ENCODE measurements at places on chromosomes 11 and 22.
A peak's percentile ranks its signal among the peaks of the same experiment; 100 is the strongest.

GRCh38 chr11:1006762-1007161 is 29.8 kb downstream of the MUC6 start:
- DNase-seq: no peak

- DNase-seq: no peak
Measured at GRCh38 chr11:107682572-107682971, 29.3 kb downstream of the SLN start.

- DNase-seq: no peak
Measured at GRCh38 chr11:97345032-97345431, 955.2 kb downstream of the JRKL start.

DNA sequence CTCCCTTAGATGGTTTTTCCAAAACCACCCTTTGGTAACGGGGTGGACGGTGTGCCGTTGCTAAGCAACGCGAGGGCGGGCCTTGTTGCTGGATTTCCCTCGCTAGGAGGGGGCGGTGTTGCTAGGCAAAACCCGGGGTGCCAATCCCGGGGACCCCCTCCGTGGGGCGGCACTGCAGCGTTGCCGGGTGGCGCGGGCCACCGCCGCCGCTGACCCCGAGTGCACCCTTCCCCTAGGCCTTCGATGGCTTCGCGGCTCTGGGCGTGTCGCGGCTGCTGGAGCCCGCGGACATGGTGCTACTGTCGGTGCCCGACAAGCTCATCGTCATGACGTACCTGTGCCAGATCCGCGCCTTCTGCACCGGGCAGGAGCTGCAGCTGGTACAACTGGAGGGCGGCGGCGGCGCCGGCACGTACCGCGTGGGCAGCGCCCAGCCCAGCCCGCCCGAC is 8.9 kb downstream of the EHBP1L1 start:
- DNase-seq: no peak

GRCh38 chr22:29860006-29860766 is 22.1 kb upstream of the ASCC2 start:
- DNase-seq: no peak

DNA sequence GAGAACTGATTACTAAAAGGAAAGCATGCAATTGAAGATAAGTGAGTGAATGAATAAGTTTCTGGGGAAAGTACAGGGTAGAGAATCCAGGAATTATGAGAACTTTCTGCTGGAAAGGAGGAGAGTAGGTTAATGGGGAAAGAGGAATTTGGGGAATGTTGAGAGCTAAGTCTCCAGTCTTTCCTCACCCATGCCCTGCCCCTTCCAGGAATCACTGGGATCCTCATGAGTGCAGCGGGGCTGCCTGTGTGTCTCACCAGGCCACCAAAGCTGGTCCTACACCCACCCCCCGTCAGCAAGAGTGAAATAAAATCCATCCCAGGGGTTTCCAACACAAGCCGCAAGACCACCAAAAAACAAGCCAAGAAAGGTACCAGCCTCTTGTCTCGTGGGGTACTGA is 17.0 kb downstream of the DTX4 start:
- no peak for DNase-seq

DNA sequence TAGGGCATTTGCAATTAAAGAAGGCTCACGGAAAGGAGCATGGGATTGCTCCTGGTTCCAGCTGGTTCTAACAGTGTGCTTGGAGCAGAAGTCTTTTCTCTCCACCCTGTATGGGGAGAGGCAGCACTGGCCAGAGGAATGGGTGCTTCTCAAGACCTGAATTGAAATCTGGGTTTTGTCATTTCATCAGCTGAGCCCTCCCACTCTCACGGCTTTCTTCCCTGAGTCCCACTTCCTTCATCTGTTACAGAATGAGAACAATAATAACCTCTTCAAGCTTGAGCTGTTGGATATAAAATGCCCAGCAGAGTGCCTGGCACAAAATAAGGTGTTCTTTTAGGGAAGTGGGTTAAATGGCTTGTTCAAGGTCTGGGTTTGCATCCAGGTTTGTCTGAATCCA is 17.2 kb downstream of the CNTF start:
- no peak for DNase-seq

DNA sequence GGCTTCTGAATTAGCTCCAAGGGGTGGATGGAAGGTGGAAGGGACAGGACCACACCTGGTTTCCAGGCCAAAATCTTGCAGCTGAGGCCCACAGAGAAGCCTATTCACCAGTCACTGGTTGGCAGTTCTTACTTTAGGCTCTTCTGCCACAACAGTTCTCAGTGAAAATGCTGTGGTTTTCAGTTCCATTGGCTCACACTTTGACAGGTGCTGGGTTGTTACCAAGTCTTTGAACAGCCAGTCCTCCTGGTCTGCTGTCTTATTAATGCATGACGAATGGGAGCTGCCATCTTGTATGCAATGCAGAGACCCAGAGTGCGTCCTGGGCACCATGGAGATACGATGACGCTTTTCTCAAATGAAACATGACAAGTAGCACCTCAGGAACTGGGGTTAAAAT is 232.0 kb upstream of the ZBED5 start:
- no peak for DNase-seq

- no peak for DNase-seq
Measured at GRCh38 chr11:34745195-34745594, 124.3 kb downstream of the EHF start.

GRCh38 chr11:68843703-68844312 is 2.1 kb upstream of the CPT1A start:
- DNase-seq: peak; percentile 60

- DNase-seq: no peak
Measured at GRCh38 chr11:104380358-104380757, 216.4 kb upstream of the PDGFD start.

- DNase-seq: no peak
Measured at GRCh38 chr11:110571081-110571720, 141.0 kb downstream of the ARHGAP20 start.

DNA sequence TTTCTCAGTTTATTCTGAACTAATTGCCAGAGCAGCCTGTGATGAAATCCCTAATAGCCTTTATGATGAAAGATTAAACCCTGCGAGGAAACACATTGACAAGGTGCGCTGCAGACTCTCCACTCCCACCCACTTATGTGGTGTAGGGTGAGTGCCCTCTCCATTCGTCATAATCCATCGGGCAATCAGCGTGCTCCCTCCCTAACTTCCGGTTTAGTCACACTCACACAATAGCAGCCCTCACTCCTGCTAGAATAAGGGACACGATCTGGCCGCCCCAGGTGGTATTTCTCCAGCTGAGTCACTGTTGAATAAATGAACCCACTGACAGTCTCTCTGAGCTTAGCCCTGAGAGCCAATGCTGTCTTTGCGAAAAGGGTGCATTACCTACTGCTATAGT is 188.3 kb downstream of the OPCML start:
- no peak for DNase-seq

DNA sequence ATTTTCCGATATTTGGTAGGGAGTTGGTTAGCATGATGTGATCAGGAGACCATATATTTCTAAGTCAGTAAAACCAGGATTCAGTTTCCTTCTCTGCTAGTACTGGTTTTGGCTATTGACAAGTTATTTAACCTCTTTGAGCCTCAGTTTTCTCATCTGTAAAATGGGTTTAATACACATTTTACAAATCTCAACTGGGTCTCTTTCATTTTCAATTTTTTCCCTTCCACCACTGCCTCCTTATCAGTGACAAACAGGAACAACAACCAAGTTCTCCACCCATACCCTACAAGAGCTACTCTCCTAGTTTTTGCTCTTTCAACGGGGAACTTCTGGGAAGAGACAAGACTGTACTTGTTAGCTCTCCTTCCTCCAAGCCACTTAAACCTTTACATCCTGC is 6.2 kb upstream of the APLP2 start:
- no peak for DNase-seq

DNA sequence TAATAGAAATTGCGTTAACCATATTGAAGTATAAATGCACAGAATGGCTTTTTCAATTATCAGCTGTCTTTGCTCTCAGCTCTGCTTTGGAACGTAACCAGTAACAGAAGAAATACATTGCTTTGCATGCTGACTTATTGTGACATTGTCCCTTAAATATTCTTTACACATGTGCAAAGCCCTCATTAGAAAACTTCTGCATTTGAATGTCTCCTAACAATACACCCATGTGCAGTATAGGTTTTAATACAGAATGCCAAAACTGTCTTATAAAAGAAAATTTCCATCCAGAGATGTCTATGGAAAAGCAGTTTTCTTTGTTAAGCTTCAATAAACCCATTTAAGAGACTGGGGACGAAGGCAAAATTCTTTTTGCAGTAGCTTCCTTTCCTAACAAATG is 560.3 kb upstream of the CHORDC1 start:
- no peak for DNase-seq

DNA sequence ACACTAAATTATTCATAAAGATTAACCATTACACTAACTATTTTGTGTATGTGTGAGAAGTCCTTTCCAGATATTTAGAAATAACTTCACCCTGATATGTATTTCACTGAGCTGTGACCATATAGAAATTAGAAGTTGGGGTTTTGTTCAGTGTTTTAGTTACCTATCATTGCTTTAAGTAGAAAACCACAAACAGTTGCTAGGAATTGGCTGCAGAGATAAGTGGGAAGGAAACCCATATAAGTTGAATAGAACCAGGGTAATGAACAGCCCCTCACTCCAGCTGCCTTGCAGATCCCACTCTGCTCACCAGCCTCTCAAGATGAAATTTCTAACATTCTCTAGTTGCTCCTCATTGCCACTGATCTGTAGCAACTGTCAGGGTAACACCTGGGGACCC is 10.3 kb downstream of the SRSF8 start:
- DNase-seq: no peak

DNA sequence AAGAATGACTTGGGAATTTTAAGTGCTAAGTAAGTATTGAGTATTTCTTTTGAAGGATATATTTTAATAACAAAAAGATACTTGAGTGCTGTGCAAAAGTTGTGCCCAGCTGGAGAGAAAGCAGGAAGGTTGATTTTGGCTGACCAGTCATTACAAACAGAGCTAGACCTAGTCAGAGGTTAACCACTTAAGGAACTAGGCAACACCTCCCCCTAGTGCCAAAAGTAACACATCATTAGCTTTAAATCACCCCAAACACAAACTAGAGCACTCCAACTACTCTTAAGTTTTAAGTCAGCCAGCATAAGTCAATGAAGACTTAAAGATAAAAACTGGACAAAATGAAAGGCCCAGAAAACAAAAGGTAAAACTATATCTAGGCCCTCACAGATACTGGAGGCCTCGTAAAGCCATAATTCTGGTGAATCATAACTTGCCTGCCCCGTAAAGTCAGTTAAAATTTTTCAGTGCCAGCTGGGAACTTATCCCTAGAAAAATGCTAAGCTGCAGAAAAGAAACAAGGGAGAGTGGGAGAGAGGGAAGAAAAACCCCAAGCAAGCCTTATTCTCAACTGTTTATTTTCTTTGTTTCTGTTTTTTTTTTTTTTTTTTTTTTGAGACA is 4.6 kb downstream of the TMEM9B start:
- DNase-seq: no peak

- DNase-seq: no peak
Measured at GRCh38 chr11:111938687-111939160, 1.6 kb downstream of the DIXDC1 start.

DNA sequence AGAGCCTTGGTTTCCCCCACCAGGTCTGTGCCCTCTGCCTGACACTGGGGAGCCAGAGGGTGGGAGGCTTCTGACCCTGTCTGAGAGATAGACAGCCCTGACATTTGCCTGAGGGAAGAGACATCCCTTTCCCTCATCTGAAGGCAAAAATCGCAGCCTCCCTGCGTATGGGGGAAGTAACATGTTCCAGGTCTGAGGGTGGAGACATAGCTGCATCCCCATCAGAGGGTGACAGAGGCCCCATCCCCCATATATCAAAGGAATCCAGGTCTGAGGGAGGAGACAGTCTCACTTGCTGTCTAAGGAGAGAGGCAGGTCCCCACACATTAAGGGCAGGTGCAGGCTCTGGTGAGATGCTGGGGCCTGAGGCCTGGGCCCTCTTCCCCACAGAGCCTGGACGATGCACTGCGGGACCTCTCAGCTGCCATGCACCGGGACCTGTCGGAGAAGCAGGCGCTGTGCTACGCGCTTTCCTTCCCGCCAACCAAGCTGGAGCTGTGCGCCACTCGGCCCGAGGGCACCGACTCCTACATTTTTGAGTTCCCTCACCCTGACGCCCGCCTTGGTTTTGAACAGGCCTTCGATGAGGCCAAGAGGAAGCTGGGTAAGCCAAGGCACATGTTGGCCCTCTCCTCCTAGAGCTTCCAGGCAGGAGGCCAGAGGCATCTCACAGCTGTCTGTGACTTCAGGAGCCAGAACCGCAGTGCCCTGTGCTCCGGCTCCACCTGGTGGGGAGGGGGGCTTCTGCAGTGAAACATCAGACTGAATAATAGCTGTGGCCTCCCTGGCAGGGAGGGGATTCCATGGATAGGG is 16.1 kb upstream of the RELT start:
- no peak for DNase-seq

- DNase-seq: no peak
Measured at GRCh38 chr11:95072948-95073347, 6.2 kb downstream of the SRSF8 start.

DNA sequence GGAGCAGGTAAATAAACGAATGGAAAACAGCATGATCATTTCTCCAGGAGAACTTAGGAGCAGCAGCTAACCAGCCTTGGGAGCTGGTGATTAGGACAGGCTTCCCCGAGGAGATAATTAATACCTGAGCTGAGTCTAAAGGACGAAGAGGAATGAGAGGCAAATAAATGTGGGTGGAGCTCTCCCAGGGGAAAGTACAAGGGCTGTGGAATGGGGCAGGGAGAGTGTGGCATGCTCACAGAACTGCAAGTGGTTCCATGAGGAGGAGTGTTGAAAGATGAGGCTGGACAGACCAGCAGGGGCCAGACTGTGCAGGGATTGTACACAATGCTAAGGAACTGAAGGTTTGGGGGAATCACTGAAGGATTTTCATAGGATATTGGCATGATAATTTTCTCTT is 14.2 kb upstream of the TLCD5 start:
- no peak for DNase-seq

GRCh38 chr22:49810363-49811019 is 17.2 kb downstream of the BRD1 start:
- no peak for DNase-seq

GRCh38 chr11:68946416-68947090 is 34.2 kb downstream of the MRGPRD start:
- no peak for DNase-seq

GRCh38 chr11:74019860-74020259 is 11.0 kb upstream of the UCP3 start:
- DNase-seq: no peak

DNA sequence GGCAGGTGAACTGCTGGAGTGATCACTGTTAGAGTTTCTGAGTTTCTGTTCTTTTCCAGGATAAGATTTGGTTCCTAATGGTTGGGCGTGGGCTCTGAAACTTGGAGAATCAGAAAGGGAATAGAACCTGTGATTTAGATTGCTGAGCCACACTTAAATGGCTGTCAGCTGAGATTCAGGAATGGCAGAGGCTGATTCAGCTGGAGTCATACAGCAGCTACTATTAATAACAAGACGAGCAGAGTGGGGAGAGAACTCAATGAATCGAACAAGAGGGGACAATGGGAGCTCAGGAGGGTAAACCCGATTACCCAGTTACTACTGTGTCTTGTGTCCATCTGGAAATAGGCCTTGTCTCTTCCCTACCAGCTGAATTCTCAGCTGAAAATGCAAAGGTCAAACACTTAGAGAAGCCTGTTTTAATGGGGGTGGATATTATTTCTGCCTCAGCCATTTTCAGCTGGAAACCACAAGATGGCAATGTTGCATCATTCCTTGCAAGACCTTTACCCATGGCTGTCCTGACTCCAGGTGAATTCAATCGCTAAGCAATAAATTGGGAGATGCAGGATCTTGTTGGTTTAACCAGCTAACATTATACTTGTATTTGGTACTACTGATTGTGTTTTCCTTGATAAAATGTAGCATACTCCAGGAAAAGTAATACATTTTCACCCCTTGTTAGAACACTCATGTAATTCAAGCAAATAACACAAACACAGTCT is 104.5 kb upstream of the RAG2 start:
- no peak for DNase-seq

Data from stimulated activated CD8-positive, alpha-beta memory T cell treated with anti-CD3 and anti-CD28 coated beads, Interleukin-4, amount 100 ng/mL, for 1 hour (primary cell).